COR-L47 (cell line): ENCODE measurements at places on chromosomes 3 and 15.

GRCh38 chr15:68993276-68993675, 21.2 kb upstream of the NOX5 start:
- DNase-seq, result no peak

GRCh38 chr3:28243424-28244106, 2.1 kb downstream of the CMC1 start:
- no peak for DNase-seq

DNA sequence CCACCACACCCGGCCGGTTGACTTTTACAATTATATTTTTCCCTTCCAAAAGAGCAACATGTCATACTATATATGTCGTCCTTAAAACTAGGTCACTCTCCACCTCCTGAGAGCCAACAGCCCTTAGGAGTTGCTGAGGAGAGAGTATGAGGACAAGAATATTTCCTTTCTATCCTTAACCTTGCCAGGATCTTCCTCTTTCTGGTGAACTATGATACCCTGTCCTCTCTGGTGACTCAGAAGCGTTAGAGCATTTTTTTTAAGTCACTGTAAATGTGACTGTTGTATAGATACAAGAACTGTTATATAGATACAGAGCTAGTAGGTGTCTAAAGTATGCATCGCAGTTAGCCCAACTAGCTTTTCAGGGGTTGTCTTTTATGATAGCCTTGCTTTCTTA, 33.7 kb upstream of the MTHFS start:
- DNase-seq, result no peak

- DNase-seq, result no peak
These were observed 25.3 kb downstream of the FBLN2 start for GRCh38 chr3:13574083-13574797.

GRCh38 chr3:33331414-33331813, 54.2 kb downstream of the FBXL2 start:
- DNase-seq, result no peak

GRCh38 chr3:132435224-132435910, 18.1 kb downstream of the DNAJC13 start:
- DNase-seq, result no peak

GRCh38 chr3:185103359-185104127, 49.3 kb downstream of the C3orf70 start:
- no peak for DNase-seq

DNA sequence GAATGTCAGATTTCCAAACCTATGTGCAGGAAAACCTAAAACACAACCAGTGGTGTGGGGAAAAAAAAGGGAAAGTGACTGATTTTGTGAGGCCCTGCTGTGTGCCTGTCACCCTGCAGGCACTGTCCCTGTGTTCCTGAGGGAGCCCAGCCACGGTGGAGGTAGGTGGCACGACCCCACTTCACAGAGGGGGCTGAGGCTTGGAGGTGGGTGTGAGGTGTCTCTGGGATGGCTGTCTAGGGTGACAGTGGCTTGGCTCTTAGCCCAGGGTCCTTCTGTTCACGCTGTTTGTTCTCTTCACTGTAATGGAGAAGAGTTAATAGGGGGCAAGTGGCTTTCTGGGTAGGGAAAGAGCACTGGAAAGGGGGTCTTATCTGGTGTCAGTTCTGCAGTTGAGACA, 22.6 kb downstream of the RASGRF1 start:
- no peak for DNase-seq

DNA sequence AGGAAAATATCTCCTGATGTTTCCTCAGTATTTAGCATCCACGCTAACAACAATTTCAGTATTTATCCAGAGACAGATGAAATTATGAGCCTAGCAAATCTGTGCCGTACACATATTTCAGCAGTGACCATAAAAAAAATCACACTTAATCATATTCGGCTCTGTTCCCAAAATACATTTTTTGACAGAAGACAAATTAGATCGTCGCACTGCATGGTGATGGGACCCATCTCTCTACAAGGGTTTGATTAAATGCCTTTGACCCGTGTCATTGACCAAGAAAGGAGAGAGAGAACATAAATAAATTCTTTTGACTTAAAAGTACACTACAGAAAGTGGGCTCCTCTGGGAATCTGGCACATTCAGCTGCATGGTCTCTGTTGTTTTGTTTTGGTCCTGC, 215.3 kb upstream of the SEMA6D start:
- no peak for DNase-seq
